ENCODE measurements at places on chromosomes 2 and 18.

- no peak for DNase-seq
Observed at GRCh38 chr2:44055229-44055628, 59.4 kb upstream of the LRPPRC start.

GRCh38 chr2:157257312-157258252 lies at the start of gene GALNT5:
Gene GALNT5 (plus strand): TSS chr2:157257705. CDS start chr2:157258083, 378 bp downstream.
- DNase-seq: peak; percentile 27

- DNase-seq: no peak
Observed at GRCh38 chr18:55269622-55270021, 310.4 kb upstream of the CCDC68 start.

DNA sequence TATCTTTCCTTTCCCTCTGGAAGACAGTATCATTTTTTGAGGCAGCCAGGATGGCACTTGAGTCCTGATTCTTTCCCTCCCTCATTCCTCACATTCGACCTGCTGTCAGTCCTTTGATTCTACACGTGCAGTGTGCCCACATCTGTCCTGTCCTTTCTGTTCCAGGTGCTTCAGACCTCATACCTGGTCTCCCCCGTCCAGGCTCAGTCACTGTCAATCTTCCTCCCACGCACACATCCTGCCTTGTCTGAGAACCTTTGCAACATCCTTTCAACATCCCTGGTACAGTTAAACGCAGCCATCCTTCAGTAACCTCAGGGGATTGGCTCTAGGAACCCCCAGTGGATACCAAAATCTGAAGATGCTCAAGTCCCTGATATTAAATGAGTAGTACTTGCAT lies 10.1 kb downstream of the BCL2 start:
- DNase-seq: no peak

GRCh38 chr2:10089565-10090190 lies 9.5 kb upstream of the CYS1 start:
- no peak for DNase-seq

GRCh38 chr18:47946889-47947288 lies 16.4 kb upstream of the SMAD2 start:
- no peak for DNase-seq

GRCh38 chr2:58698620-58699019 lies 457.5 kb upstream of the FANCL start:
- no peak for DNase-seq

DNA sequence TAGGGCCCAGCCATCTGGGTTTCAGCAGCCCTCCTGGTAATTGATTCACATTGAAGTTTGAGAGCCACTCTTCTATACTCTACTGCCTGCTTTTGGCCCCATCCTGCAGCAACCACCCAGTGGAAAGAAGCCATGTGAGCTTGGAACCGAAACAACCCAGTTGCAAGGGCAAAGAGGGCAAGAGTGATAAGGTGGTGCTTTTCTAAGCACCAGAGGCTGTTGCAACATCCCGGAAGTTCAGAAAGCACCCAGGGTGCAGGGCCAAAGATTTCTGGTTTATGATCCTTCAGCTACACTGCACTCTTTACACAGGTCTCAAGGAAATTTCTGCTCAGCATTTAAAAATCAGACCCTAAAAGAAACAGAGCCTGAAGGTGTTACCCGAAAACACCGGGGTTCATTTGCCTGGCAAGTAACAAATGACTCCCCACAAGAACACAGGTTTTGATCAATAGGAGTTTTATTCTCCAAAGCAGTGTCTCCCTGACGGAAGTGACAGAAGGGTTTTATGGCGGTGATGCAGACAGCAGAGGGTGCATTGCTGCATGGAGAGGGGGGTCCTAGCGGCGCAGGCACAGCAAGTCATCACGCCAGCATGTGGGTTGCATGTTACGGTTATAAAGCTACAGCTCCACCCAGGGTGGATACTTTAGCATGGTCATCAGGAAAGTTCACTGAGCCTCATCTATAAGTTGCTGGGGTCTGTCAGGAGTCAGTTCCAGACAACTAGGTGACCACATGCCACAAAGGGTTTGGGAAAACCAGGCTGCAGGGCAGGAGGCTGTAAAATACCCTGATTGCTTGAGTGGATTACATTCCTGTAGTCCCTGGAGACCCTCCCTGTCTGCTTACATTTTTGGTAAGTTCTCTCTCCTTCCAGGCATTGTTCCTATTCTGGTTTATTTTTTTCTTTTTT lies 28.8 kb upstream of the TMEM37 start:
- no peak for DNase-seq

DNA sequence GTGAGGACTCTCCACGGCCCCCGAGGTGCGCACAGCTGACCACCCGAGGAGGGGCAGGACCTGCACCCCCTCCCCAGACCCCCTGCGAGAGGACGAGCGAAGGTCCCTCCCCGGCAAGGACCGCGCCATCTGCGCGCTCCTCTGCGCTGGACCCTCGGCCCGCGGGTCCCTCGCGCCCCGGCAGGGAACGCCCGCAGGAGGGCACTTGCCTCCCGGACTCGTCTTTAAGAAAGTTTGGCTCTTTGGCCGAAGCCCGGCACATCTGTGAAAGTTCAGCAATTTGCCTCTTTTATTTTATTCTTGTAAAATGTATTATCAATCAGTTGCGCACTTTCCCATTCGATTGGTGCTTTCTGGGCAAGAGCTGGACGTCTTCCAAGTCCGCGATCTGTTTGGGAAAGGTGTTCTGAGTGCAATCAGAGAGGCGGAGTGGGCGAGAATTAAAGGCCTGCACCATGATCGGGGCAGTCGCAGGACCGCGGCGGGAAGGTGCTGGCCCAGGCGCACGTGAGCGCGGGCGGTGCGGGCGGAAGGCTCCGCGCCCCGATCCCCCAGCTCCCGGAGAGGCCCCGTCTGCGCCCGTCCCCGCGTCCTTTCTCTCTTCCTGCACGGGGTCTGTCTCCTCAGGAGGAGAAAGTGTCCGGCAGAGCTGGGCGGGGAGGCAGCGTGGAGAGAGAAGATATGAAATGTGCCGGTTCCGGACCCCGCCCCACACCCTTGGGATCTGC lies 1.6 kb upstream of the ALKAL2 start:
- no peak for DNase-seq

DNA sequence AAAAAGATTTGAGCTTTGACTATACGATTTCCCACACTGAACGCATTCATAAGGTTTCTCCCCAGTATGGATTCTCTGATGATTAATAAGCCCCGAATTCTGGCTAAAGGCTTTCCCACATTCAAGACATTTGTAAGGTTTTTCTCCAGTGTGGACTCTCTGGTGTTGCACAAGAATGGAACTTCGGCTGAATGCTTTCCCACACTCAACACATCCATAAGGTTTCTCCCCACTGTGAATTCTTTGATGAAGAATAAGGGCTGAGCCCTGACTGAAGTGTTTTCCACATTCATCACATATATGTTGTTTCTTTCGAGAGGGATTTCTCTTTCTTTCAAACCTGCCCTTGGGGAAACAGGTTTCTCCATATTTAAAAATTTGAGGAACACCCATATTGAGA lies 6.9 kb downstream of the ZNF24 start:
- no peak for DNase-seq

GRCh38 chr2:184504252-184504651 lies 94.1 kb upstream of the ZNF804A start:
- no peak for DNase-seq

DNA sequence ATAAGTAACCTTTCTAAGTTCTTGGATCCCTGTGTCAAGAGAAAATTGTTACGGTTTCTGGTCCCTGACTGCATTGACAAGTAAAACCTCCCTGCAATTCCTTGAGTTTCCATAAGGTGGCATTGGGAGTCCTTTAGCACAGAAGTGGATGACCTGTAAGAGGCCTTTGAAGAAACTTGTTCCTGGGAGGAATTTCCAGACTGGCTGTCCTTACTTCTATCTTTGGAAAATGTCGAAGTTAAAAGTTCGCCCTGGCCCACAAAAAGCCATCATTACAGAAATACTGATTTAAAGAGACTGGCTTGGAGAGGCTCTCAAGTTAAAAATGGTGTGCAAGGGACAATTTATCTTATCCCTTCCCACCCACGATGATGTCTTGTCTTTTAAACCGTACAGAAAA lies 218.4 kb downstream of the CDH20 start:
- DNase-seq: peak; percentile 91

- peak; percentile 32 for DNase-seq
Observed at GRCh38 chr18:64678048-64678447, 529.2 kb upstream of the LINC00305 start.

DNA sequence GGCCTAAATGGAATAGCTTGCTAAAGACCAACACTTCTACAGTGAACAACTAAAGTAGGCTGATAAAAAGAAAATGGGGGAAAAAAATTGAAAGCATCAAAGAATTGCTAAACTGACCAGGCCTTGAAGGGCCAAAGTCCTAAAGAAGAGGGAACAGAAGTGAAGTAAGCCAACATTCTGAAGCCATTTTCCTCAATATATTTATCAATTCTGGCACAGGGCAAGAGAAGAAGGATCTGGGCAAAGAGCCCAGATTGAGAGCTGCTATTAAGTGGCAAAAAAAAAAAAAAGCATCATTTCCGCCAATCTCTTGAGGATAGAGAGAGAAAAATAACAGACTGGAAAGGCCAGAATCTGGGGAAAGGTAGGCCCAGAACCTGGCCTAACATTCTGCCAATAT lies 25.7 kb downstream of the FANCL start:
- DNase-seq: no peak

DNA sequence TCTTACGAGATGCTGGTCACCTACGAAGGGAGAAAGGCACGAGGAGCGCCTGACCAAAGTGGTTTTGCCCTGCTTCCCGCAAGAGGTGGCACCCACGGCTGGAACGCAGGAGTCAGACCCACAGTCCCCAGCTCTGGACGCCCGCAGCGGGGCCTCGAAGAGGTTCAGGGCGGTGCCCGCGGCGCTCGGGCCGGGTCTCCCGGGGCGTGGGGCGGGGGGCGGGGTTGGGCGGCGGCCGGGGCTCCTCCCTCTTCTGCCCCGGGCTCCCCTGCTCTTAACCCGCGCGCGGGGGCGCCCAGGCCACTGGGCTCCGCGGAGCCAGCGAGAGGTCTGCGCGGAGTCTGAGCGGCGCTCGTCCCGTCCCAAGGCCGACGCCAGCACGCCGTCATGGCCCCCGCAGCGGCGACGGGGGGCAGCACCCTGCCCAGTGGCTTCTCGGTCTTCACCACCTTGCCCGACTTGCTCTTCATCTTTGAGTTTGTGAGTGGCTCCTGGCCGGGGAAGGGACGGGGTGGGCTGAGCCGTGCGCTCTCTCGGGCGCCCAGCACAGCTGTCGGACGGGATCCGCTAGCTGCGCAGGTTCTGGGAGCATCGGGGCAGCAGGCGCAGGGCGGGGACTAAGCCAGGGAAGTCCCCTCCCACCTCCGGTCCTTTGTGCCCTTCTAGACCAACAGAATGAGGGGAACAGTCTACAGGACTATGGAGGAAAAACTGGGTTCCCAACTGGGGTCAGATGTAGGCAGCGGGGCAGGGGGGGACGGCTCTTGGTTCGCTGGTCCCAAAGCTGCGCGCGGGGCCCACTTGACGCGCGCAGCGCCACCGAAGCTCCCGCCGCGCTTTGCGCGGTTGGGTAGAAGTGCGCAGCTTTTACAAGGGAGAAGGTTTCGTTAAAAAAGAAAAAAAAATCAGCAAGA lies at the start of gene MAL:
Gene MAL, plus strand, starts transcription at position 303 of the 914 bp plus-strand sequence. Its CDS starts 85 bp downstream, at position 388.
- DNase-seq: peak; percentile 10

GRCh38 chr2:37601569-37601968 lies 69.9 kb downstream of the CDC42EP3 start:
- no peak for DNase-seq

- no peak for DNase-seq
Observed at GRCh38 chr18:59067873-59068272, 71.8 kb upstream of the SEC11C start.

DNA sequence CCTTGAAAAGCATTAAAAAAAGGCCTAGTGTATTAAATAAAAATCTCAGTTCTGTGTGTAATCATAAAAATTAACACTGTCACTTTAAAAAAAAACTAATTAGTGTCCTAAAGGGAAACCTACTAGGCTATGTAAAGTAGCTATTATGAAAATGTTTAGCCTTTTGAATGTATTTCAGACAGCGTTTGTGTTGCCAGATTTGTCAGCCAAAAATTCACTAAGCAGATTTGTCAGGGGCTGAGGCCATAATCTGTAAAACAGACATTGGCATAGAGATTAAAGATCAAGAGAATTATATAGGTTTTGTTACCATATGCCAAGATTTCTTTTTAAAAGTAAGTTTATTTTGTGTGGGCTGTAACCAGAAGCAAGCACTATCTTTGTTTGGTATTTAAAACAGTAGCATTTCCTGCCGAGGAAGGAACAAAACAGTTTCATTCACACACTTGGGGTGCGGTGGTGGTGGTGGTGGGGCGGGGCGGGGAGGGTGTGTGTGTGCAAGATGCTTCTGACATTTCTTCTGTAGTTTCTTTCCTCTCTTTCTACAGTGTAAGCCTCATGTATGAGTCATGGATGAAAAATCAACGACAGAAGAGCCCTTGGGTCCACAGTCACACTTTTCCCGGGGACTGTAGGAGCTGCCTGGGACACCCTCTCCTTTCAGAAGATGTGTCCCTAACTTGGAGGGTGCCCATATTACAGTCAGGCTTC lies 328.5 kb upstream of the FANCL start:
- no peak for DNase-seq

DNA sequence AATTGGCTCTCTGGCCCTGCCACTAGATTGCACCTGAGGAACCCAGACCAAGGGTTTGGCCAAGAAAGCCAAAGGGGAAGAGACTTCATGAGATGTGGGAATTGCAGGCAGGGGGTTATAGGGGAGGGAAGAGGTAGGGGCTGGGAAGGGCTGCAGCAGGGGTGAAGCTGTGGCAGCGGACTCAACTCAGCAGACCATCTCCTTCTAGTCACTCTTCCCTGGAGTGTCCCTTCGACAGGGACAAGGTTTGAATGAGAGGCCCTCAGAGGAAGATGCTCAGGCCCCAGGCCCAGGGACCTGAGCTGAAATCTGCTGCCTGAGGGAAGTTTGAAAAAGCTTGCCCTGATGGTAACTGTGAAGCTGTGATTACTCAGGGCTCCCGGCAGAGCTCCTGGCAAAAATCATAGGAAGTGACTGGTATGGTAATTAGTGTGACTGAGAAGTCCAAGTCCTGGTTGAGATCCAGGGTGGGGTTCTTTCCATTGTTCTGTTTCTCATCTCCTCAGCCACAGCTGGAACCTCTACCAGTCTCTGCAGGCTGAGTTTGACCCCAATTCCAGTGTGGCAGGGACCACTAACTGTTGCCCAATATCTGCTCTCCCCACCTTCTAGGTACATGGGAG lies 300.9 kb downstream of the CYP26B1 start:
- no peak for DNase-seq

GRCh38 chr2:12661489-12661888 lies 55.2 kb upstream of the TRIB2 start:
- DNase-seq: no peak

DNA sequence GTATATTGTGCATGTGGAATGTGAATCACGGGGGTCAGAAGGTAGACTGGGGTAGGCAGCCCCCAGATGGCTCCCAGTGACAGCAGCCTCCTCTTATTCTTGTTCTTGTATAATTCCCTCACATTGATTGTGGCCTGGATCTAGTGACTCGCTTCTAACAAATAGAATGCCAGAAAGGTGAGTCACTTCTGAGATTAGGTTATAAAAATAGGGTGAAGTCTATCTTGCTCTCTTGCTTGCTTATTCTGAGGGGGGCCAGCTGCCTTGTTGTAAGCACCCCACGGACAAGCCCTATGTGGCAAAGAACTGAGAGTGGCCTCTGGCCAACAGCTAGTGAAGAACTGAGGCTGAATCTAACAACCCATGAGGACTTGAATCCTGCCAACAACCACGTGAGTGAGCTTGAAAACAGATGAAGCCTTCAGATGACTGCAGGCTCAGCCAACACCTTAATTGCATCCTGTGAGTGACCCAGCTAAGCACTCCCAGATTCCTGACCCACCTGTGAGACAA lies 15.6 kb upstream of the RMND5A start:
- DNase-seq: no peak

All from NCI-H510A treated with DMSO at 0.1 percent for 48 hours (cell line).